HEK293T (cell line): ENCODE measurements at places on chromosomes 2 and 18.

DNA sequence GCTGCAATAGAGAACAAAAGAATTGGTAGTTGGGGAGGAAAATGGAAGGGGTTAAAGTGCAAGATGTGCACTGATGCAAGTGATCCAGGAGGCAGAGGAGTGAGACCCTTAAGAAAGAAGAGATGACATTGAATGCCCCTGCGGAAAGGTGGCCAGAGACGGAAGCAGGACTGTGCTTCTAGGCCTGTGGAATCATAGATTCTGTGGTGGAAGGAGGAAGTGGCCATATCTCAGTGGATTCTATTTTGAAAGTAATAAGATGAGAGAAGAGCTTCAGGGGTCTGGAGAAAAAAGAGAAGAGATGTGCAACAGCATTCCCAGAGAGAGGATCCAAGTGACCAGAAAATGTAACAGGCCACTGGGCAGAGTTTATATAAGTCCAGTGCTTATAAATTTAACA lies 18.6 kb upstream of the GYPC start:
- no peak for DNase-seq

- no peak for DNase-seq
Observed at GRCh38 chr2:180761224-180761623, 219.2 kb upstream of the UBE2E3 start.

- no peak for DNase-seq
Observed at GRCh38 chr2:23609254-23609653, 224.3 kb downstream of the KLHL29 start.

DNA sequence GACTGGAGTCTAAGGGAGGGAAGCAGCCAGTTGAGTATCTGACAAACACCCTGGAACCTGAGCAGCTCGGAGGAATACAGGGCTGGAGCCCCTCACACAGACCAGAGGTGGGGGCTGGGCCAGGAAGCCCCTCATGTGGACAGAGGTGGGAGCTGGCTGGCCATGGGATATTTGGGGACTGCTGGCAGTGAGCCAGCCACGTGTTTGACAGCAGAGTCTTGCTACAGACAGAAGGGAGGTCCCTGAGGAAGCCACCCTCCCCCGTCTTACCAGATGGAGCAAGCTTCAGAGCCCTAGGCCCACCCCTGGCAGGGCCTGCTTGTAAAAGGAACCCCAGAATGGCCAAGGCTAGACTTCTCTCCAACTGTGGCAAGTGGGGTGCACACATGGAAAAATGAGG lies 3.6 kb upstream of the MTERF4 start:
- no peak for DNase-seq

- no peak for DNase-seq
Observed at GRCh38 chr2:227713291-227713690, 4.5 kb downstream of the SLC19A3 start.

GRCh38 chr2:28639092-28639691 lies 112.4 kb upstream of the PPP1CB start:
- DNase-seq, result no peak

- DNase-seq, result no peak
Observed at GRCh38 chr2:225495706-225496105, 96.2 kb downstream of the NYAP2 start.

- no peak for DNase-seq
Observed at GRCh38 chr2:22282220-22282619, 1102.8 kb upstream of the KLHL29 start.

GRCh38 chr2:133633881-133634409 lies 65.7 kb upstream of the NCKAP5 start:
- no peak for DNase-seq

- no peak for DNase-seq
Observed at GRCh38 chr18:69705987-69706386, 241.7 kb downstream of the CD226 start.

GRCh38 chr2:128714285-128714684 lies 395.6 kb upstream of the HS6ST1 start:
- no peak for DNase-seq

GRCh38 chr18:58661423-58661822 lies 9.8 kb upstream of the MALT1 start:
- no peak for DNase-seq

GRCh38 chr2:162382278-162382677 lies 38.3 kb downstream of the GCA start:
- no peak for DNase-seq

DNA sequence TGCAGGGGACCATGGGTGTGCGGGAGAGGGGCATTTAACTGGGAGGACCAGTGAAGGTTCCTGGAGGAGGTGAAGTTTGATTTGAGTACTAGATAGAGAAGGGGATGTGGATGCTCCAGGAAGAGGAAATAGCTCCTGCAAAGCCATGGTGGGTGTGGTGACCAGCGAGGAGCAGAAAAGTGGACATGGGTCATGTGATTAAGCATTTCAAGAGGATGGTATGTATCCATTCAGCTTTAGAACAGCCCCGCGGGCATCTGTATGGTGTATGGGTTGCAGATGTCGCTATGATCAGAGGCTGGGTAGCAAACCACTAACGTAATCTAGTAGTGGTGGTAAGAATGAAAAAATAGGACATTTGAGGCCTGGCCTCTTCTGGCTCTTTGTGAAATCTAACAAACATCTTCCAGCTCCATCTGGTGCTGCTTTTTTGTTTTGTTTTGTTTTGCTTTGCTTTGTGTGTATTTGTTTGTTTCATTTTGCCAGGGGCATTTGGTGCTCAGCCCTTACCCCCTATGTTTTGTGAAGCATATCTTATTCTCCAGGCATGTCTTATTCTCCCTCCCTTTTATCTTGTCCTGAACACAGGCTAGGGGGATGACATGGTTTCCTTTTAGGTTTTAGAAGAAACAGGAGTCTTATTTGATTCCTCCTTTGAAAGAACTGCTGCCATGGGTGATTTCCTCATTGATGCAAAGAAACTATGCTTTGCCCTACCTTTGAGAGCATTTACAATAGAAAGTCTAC lies 226.1 kb downstream of the LRRTM1 start:
- DNase-seq, result no peak

DNA sequence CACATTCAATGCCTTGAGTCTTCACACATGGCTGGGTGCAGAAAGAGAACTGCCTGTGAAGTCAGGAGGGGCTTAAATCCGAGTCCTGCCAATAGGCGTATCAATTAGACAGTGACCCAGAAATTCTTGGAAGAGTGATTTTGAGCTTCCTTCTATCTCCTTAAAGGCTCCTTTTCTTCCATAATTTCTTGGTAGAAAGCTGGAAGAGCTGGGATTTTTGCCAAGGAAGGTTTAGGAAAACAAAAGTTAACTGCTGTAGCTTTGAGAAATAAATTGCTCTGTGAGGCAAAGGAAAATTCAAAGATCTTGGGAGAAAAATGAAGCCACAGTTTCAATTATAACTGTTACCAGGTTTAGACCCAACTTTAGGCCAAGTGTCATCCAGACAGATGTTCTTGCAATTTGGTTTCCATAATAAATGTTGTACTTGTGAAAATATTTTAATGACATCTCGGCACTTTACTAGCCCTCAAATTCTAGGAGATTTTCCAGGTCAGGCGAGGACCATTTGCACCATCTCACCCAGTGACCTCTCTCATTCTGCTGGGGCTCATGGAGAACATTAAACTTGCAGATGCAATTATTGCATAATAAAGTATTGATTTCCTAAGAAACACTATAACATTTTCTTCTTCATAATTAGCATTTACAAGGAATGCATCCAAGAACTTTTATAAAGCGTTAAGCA lies 329.7 kb upstream of the MEIS1 start:
- DNase-seq, result no peak

- no peak for DNase-seq
Observed at GRCh38 chr2:46308081-46308480, 10.9 kb downstream of the EPAS1 start.

- DNase-seq, result peak; percentile 28
Observed at GRCh38 chr2:73111073-73112025, 1.4 kb downstream of the RAB11FIP5 start.

GRCh38 chr18:75363446-75364225 lies 63.9 kb downstream of the SMIM21 start:
- DNase-seq, result no peak

- no peak for DNase-seq
Observed at GRCh38 chr2:8606649-8607550, 75.0 kb upstream of the ID2 start.

GRCh38 chr2:28469304-28469703 lies 26.6 kb upstream of the PLB1 start:
- DNase-seq, result no peak

DNA sequence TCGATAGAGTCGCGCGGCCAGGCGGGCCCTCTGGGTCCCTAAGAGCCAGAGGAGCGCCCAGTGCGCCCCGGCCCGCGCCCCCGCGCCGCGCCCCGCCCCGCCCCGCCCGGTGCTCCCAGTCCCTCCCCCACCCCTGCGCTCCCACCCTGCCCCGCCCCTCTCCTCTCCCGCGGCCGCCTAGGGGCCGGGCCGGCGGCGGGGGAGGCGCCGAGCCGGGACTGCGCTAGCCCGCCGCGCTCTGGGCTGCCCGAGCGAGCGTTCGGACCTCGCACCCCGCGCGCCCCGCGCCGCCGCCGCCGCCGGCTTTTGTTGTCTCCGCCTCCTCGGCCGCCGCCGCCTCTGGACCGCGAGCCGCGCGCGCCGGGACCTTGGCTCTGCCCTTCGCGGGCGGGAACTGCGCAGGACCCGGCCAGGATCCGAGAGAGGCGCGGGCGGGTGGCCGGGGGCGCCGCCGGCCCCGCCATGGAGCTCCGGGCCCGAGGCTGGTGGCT lies at the start of gene GPC1:
TSS of gene GPC1 (plus strand) at position 207 of the 491 bp plus-strand sequence. CDS start at position 463, 256 bp downstream.
- peak; percentile 75 for DNase-seq

GRCh38 chr2:48723129-48723528 lies 32.4 kb downstream of the LHCGR start:
- DNase-seq, result no peak

DNA sequence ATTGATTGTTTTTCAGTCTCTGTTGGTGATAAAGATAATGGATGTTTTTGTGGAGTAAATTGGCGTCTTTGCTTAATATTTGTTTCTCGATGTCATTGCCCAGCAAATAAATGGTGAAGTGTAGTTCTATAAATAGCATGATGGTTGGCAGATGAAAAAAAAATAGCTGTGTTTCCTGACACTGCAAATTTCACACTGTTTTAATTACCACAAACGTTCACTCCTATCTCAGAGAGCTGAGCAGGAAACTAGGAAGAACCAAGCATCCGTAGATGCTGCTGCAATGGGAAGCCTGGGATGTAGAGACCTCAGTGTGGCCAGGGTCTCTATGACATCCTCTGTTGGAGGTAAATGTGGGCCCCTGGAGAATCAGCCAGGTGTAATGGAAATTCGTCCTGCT lies 183.2 kb downstream of the CYRIA start:
- no peak for DNase-seq

- DNase-seq, result no peak
Observed at GRCh38 chr2:194491409-194492115, 1165.5 kb upstream of the SLC39A10 start.

- DNase-seq, result no peak
Observed at GRCh38 chr2:173033084-173033483, 42.6 kb upstream of the MAP3K20 start.

DNA sequence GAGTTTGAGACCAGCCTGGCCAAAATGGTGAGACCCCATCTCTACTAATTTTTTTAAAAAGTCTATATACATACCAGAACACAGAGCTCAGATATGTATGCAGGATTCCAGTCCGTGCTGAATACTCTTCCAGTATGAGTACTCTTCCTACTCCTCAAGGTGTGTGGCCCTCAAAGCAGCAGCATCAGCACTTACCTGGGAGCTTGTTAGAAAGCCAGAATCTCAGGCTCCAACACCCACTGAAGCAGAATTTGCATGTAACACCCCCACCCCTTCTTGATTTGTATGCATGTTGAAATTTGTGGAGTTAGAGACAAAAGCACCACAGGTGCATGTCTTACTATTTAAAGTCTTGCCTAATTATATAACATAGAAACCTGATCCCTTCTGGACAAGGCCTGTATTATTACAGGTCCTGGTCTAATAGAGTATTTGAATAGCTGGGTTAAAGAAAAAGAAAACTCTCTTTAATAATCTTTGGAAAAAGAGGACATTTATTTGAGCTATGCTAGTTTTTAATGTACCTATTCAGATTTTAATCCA lies 50.3 kb upstream of the NFE2L2 start:
- DNase-seq, result no peak

DNA sequence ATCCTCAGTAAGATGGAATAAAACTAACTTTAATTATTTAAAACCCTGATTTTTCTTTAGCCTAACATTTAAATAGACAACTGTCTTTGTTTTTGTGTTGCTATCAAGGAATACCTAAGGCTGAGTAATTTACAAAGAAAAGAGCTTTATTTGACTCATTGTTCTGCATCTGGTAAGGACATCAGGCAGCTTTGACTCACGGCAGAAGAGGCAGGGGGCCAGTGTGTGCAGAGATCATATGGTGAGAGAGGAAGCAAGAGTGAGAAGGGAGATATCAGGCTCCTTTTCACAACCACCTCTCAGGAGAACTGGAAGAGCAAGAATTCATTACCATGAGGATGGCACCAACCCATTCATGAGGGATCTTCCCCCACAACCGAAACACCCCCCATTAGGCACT lies 64.6 kb upstream of the TFPI start:
- DNase-seq, result no peak

- no peak for DNase-seq
Observed at GRCh38 chr2:26757873-26758789, 6.0 kb upstream of the SLC35F6 start.

GRCh38 chr2:111924617-111925107 lies 26.3 kb downstream of the MERTK start:
- DNase-seq, result no peak

DNA sequence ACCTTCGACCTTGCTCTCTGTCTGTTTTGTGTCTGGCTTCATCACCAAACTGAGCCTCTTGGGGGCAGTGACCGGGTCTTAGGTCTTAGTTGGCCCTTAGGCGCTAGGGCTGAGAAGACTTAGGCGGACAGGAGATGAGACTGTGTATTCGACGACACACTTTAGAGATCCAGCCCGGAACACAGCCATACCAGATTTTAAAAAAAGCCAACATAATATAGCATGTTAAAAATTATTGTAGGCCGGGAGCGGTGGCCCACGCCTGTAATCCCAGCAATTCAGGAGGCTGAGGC lies 9.5 kb upstream of the PROC start:
- DNase-seq, result no peak

- no peak for DNase-seq
Observed at GRCh38 chr18:2926528-2926927, 79.7 kb downstream of the EMILIN2 start.

- DNase-seq, result no peak
Observed at GRCh38 chr2:106972782-106973181, 86.8 kb upstream of the ST6GAL2 start.

GRCh38 chr2:216911008-216911407 lies 51.1 kb upstream of the TNP1 start:
- no peak for DNase-seq

GRCh38 chr18:1732143-1732542 lies 827.5 kb downstream of the ADCYAP1 start:
- no peak for DNase-seq

DNA sequence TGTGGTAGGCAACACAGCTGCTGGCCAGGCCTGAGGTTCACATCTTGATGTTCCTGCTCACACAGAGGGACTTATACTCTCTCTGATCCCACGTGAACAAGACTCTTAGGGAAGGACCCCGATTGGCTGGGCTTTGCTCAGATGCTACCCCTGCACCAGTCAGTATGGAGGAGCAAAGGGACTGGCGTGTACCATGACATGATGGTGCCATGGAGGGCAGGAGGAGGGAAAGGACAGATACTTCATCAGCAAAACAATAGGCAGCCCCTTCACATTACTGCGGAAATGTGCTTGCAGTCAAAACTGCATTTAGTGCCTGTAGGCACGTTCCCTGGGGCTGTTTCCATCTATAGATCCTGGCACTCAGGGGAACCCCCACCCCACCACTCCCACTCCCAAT lies 42.7 kb downstream of the ZFP36L2 start:
- no peak for DNase-seq
